Activated CD4-positive, alpha-beta T cell treated with anti-CD3 and anti-CD28 coated beads for 36 hours (primary cell): ENCODE measurements at places on chromosomes 6 and 20. TPM values are rescaled to one million over a fixed set of nuclear protein-coding genes. Genes with fewer than 3 reads are reported as not detected.

CYP21A2 gene
- not detected for total RNA-seq

HLA-G gene
- total RNA-seq, result 0.35 TPM

IFT52 gene
- 14.0 TPM for total RNA-seq

TGIF2 gene
- total RNA-seq, result 44.9 TPM

TMC2 gene
- not detected for total RNA-seq

DLK2 gene
- 2.0 TPM for total RNA-seq

RIPOR2 gene
- 67.0 TPM for total RNA-seq

CLVS2 gene
- total RNA-seq, result not detected

PHF3 gene
- 50.5 TPM for total RNA-seq

GRCh38 chr6:167303675-167304625 is 12.8 kb downstream of the UNC93A start:
- no peak for DNase-seq

- DNase-seq, result no peak
Measured at GRCh38 chr6:45574014-45574461, 196.3 kb upstream of the SUPT3H start.

- DNase-seq, result peak; percentile 73
Measured at GRCh38 chr6:156780102-156780641, 3.0 kb downstream of the ARID1B start.

DNA sequence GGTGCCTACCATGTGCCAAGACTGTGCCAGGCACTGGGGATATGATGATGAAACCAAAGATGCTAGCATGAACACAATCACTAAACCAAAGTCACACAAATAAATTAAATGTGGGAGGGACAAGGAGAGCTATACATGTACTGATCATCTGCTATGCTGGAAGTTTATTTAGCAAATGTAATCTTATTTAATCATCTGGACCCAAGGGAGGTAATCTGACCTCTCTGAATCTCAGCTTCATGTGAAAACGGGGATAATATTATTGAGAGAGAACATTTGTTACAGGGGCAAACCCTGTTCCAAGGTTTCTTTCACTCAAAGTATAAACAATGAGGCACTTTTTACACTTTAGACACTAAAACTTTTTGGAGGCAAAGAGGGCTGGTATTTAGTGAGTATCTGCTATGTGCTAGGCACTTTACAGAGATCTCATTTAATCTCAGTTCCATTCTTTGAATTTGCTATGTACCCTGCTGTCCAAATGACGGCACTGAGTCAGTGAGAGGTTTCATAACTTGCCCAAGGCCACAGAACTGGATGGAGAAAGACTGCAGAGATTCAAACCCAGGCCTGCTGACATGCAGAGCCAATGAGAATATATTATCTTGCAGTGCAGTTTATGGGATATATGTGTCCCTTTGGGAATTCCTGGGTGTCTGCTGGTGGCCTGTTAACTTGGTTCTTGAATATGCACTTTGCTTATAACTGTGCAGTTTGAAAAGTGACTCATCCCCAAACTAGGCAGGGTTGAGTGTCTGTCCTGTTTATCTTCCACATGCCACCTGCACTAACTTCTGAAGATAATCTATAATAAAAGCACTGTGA is 3.3 kb upstream of the ASXL1 start:
- peak; percentile 50 for DNase-seq

GRCh38 chr6:142271476-142271875 is 30.3 kb upstream of the ADGRG6 start:
- DNase-seq, result no peak
